ENCODE measurements at places on chromosomes 16 and 17.

DNA sequence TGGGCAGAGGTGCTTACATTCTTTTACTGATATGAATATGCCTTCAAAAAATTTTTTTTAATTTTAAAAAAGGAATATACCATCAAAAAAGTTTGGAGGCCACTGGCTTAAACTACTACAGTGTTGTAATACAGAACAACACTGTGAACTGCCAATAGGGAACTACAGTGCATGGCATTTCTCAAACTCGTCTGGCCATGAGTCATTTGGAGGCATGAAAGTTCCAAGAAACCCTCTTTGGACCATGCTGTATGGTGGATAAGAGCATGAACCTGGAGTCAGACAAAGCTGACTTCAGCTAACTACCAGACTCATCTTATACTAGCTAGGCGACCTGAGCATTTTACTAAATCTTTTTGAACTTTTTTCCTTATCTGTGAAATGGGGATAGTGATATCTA, 9.2 kb upstream of the NF1 start:
- DNase-seq: no peak

DNA sequence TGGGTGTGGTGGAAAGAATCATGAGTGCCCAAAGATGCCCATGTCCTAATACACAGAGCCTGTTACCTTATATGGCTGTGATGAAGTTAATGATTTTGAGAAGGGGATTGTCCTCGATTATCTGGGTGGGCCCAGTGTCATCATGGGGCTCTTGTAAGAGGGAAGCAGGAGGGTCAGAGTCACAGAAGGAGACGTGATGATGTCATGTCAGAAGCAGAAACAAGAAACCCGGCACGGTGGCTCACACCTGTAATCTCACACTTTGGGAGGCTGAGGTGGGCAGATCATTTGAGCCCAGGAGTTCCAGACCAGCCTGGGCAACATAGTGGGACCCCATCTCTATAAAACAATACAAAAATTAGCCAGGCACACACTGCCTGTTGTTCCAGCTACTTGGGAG, 55.2 kb upstream of the MGAT5B start:
- DNase-seq: no peak

DNA sequence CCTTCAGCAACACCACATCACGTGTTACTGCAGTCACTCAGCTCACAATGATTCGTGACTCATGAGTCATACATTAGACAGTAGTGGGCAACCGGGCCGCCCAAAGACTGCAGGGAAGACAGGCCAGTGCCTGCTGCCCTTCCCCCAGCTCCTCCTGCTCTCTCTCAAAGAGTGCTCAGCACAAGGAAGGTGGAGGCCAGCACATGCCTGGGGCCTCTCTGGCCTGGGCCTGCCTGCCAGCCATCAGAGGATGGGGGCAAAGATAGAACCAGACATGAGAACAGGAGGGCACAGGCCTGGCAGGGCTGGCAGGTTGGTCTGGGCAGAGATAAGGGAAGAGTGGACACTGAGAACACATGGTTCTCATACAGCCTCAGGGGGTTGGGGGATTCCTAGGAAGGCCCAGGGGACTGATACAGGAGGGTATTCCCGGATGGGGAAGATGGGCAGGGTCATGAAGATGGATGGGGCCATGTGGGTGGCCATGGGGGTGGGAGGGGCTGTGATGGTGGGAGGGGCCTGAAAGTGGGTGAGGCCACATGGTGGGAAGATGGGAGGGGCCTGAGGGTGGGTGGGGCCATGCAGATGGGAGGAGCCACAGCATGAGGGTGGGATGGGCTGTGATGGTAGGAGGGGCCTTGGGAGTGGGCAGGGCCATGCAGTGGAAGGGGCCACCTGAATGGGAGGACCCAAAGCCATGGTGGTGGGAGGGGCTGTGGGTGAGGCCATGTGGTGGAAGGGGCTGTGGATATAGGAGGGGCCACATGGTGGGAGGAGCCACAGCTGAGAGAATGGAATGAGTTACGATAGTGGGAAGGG, 29.0 kb downstream of the KATNB1 start:
- no peak for DNase-seq

- peak; percentile 80 for DNase-seq
Measured at GRCh38 chr17:74210191-74211140, 2.9 kb upstream of the TTYH2 start.

DNA sequence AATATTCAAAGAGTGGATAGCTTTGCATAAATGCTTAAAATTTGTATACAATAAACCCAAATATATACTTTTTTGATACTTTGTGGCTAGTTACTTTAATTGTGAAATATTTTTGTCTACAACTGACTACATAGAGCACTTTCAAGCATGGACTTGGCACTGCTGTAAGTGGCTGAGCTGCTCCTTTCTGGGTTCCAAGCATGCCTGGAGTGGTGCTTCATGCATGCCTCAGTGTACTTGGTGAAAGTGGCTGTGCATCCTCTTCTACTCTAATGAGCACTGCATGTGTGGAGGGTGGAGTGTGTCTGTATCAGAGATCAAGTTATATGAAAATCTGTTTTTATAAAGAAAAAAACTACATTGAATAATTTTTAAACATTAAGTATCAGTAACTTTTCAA, 94.1 kb downstream of the OMG start:
- no peak for DNase-seq

- no peak for DNase-seq
Measured at GRCh38 chr16:81873206-81873605, 94.1 kb downstream of the PLCG2 start.

DNA sequence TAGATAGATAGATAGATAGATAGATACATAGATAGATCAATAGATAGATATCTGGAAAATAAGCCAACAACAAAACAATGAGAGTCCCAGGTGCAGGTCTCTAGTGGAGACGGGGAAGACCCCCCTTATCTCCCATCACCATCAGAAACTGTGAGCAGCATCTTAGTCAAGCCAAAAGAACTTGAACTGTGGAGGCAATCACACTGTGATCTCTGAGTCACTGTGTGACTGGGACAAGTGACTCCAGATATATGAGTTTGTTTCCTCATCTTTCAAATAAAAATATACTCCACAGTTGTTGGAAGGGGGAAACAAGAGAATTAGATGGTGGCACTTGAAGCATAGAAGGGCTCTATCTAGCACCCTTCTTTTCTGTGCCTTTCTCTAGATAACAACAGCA, 42.1 kb downstream of the NOG start:
- no peak for DNase-seq

DNA sequence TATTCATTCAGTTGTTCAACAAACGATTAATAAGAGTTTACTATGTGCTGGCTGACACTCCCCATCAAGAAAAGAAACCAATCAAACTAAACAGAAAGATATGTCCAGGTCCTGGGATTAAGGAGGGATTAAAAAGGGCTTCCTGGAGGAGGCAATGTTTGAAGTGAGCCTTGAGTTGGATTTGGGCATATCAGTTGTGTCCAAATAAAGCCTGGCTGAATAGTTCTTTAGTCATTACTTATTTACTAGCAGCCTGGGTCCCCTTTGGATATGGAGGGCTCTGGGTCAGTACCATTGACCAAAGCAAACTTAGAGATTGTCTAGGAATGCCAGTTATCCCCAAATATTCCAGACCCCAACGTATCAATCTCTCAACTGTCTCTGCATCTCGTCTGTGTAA, 117.7 kb downstream of the COPRS start:
- DNase-seq: no peak

DNA sequence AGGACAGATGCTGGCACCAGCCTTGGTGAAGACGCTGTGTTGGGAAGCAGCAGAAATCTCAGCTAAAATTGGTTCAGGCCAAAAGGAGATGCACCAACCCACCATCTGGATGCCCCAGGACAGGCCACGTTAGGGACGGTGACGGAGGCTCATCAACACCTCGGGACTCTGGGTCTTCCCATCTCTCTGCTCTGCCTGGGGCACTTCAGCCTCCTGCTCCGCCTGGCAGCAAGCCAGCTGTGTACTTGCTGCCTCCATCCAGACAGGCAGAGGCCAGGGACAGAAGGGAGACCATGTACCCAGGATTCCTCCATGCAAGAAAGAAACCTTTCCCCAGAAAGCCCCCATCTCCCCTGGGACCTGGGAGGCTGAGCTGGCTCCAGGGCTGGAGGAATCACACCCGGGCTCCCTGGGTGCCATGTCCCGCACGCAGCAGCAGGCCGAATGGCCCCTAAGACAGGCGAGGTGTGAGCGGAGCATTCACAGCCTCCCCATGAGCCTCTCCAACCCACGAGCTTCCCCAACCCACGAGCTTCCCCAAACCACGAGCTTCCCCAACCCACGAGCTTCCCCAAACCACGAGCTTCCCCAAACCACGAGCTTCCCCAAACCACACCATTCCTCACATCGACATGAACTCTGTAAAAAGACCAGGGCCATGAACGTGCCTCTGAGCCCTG, 274.5 kb downstream of the C16orf95 start:
- no peak for DNase-seq

- DNase-seq: no peak
Measured at GRCh38 chr16:2358811-2359210, 18.3 kb upstream of the ABCA3 start.

DNA sequence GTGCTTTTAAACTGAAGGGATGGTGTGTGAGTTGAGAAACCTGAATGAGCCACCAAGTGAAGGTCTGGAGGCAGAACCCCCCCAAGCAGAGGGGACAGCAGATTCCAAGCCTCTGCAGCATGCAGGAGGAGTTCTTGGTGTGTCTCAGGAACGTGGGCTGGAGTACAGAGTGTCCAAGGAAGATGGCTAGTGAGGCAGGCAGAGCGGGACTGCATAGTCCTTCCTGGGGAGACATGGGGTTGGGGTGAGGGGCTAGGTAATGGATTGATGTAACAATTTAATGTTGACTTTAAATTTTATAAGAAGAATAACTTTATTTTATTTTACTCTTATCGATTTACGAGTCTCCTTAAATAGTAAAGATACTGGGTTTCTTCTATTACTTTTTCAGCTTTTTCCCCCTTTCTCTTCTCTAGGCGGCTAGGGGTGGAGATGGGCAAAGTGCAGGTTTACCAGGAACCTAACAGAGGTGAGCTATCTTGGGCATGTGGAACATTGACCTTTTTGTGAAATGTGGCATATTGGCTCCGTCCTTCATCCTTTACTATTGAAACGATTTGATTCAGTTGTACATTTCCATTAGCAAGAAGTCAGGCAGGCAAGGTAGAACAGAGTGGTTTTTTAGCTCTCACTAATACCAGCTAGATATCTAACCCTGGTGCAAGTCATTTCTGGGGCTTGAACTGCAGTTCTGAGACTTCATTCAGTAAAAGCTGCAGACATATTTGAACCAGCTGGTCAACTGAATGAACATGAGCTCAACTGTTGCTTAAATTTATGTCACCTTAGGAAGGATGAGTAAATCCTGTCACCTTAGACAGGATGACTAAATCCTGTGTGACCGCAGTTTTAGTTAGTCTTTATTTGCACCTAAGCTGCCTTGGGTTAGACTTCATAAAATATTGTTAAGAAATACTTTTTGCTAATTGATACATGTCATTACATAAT, 9.2 kb downstream of the PRPSAP2 start:
- no peak for DNase-seq

GRCh38 chr17:82351713-82352488, 7.1 kb upstream of the TEX19 start:
- DNase-seq: peak; percentile 77

DNA sequence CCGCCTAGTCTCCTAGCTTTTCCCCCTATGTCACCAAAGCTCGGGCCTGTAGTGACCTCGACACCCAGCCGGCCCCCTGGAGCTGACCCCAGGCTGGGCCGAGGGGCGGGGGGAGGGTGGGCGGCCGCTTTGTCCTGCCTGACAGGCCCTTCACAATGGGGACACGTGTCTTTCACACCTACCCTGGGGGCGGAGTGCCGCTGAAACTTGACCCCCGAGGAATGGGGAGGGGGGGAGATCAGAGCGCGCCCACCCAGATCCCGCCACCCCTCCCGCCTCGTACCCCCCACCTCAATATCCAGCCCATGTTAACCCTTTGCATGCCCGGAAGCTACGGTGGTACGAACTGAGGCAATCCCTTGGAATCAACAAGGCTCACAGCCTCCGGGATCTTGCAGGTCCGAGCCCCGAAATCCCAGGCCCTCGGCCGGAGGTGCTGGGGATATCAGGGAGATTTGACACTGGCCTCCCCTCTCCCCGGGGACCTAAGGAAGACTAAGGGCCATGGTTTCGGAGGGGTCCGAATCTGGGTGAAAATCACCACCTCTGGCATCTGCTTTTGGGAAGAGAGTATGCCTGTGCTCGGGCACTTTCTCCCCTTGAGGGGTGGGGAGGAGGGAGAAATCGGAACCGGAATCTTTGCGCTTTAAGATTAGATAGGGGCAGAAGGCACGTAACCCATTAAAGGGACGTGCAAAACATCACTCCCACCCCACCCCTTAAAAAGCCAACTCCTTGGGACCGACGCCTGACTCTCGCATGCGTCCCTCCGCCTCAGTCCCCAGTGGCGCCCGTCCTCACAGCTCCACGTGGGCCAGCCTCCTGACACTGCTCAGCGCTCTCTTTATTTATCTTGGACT, 2.6 kb downstream of the NOG start:
- DNase-seq: peak; percentile 32

DNA sequence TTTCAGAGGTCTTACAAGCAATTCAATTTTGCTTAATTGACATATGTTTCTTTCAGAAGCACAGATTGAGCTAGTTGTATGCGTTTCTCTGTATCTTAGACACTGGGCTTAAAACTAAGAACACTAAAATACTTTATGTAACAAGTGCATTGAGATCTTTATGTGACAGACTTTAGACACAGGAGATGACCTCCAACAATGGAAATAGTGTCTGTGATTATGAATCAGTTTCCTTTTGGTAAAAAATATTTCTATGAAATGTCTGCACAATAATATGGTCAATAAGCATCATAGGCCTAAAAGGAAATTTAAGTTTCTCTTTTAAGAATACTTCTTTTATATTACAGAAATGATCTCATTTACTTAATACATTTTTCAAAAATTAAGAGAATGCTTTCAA, 153.2 kb downstream of the SKAP1 start:
- DNase-seq: no peak

DNA sequence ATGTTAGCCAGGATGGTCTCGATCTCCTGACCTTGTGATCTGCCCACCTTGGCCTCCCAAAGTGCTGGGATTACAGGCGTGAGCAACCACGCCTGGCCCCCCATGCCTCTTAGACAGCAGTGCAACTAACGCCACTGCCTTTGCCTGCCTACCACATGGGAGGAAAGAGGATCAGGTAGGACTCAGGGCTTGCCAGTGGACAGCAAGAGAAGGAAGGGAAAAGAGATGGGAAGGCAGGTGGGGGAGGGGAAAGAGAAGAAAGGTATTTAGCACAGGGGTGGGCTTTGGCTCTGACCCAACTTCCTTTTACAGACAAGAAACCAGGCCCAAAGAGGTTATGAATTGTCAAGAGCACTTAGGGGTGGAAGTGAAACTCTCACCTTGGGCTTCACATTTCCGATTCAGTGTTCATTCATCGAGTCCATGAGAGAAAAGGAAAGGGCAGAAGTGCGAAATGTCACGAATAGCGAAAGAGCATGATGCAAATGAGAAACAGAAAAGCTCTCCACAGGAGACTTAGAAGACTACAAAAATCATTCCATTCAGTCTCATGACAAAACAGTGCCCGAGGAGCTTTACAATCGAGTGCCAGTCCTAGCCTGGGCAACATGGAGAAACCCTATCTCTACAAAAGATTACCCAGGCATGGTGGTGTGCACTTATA, 36.4 kb downstream of the CDK5R1 start:
- peak; percentile 19 for DNase-seq

Data from stimulated activated CD4-positive, alpha-beta T cell treated with anti-CD3 and anti-CD28 coated beads, Interleukin-4, amount 100 ng/mL, for 1 hour (primary cell).